ENCODE measurements at places on chromosomes 7 and 10.

GRCh38 chr10:46559231-46559671 lies 2.8 kb upstream of the GPRIN2 start:
- no peak for DNase-seq

DNA sequence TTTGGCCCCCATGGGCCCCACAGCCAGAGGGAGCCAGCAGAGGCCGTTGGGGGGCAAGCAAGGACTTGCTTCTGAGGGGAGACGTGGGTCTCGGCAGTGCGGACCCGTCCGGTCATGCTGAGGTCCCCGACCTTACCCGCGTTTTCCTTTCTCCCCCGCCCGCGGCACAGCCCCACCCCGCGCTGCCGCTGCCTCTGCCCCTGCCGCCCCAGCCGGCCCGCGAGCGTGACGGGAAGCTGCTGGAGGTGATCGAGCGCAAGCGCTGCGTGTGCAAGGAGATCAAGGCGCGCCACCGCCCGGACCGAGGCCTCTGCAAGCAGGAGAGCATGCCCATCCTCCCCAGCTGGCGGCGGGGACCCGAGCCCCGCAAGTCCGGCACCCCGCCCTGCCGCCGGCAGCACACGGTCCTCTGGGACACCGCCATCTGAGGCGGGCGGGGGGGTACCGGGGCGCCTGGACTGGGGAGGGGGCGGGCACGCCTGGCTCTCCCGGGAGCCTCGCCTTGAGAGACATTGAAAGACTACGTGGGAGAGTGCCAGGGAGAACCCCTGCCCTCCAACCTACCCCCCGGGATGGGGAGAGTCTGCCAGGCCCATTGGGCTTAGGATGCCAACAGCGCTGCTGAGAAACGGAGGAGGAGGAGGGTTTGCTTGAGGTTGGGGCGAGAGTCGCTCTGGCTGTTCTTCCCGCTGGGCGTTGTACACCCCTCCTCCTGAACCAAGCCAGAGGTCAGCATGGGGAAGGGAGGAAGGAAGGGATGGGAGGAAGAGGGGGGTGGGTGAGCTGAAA lies 9.9 kb downstream of the NYAP1 start:
- DNase-seq = no peak

DNA sequence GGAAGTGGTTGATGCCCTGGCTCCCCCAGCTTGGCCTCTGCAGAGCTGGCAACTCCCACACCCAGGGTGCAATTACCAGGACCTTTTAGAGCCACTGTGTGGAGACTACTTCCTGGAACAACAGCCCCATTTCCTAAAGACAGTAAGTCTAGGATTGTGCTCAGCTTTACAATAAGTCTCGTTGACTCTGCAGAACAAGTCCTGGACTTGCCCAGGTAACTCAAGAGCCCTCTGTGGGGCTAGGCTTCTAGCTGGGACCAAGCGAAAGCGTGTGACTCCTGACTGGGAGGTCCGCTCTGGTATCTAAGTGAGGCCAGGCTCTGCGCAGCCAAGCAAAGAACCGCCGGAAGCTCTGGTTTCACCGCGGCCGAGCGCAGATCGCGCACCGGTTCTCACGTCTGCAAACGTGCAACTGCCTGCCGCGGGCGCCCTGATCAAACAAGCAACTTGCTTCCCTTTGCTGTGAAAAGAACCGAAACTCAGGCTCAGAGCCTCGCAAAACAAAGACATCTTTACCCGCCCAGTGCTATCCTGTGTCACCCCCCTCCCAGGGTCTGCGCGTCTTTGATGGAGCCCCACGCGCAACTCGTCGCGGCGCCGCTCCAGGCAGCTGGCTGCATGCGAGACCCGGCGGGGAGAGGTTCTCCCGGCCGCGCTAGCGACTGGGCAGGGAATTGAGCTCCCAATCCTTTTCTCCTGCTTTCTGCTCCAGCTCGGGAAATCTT lies 4.4 kb upstream of the PDLIM1 start:
- no peak for DNase-seq

DNA sequence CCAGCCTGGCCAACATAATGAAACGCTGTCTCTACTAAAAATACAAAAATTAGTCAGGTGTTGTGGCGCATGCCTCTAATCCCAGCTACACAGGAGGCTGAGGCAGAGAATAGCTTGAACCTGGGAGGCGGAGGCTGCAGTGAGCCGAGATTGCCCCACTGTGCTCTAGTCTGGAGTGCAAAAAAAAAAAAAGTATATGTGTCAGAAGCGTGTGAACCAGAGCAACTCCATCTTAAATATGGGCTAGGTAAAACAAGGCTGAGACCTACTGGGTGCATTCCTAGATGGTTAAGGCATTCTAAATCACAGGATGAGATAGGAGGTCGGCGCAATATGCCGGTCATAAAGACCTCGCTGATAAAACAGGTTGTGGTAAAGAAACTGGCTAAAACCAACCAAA lies 6.2 kb downstream of the CCL24 start:
- DNase-seq = no peak

GRCh38 chr7:22728401-22729029 lies 1.5 kb downstream of the IL6 start:
- peak; percentile 44 for DNase-seq

- DNase-seq = no peak
Observed at GRCh38 chr10:132710746-132711612, 75.0 kb downstream of the NKX6-2 start.

DNA sequence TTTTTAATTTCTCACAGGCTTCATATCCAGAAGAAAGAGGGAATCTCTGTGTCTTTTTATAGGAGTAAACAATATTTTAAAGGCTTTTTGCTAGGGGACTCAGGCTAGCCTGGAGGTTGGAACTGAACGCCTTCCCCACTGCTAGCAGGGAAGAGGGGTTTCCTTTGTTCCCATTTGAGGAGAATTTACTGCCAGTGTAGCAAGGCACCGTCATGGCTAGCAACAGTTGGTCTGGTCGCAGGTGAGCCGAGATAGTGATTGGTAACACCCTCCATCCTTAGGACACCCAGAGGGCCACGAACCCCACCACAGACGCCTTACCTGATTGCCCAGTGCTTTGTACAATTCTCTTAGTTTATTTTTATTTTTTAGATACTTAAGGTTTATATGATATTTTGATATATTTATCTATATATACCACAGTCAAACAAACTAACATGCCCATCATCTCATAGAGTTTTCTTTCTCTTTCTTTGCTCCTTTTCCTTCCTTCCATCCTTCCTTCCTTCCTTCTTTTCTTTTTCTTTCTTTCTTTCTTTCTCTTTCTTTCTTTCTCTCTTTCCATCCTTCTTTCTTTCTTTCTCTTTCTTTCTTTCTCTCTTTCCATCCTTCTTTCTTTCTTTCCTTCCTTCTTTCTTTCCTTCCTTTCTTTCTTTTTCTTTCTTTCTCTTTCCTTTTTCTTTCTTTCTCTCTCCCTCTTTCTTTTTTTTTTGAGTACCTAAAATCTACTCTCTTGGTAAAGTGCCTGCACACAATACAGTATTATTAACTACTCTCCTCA lies 219.0 kb upstream of the AKR1E2 start:
- DNase-seq = no peak

DNA sequence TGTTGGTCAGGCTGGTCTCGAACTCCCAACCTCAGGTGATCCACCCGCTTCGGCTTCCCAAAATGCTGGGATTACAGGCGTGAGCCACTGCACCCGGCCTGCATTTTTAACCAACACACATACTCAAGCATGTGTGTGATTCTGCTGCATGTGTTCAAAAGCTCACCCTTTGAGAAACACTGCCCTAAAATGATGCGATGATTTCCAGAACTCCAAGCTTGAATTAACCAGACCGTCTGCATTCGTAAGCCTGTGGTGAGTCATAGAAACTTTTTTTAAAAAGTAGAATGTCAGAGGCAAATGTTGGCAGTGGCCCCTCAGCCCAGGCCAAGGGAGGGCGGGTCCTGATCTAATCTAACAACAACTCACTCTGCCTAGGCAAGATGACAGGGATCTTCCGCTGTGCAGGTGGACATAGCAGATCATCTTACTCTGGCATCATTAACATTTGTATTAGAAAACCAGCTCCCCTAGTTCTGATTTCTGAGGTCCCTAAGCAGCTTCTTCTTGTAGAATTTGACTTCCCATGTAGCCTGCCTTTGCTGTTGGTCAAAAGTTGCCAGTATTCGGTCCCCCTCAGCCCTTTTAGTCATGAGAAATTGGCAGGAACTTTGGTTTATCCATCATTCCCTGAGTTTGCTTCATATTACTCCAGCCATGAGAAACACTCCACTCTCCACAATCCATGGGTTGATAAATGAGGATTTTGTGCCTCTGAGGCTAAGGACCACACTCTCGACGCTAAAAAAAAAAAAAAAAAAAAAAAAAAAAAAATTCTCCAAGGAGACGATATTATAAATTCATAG lies 190.4 kb downstream of the SKIDA1 start:
- DNase-seq = peak; percentile 79

All from amniotic stem cell (primary cell).